Fibroblast of the aortic adventitia (primary cell): ENCODE measurements at places on chromosomes 1 and 21. TPM values are rescaled to one million over a fixed set of nuclear protein-coding genes. Genes with fewer than 3 reads are reported as not detected.
A peak's percentile ranks its signal among the peaks of the same experiment; 100 is the strongest.

DNA sequence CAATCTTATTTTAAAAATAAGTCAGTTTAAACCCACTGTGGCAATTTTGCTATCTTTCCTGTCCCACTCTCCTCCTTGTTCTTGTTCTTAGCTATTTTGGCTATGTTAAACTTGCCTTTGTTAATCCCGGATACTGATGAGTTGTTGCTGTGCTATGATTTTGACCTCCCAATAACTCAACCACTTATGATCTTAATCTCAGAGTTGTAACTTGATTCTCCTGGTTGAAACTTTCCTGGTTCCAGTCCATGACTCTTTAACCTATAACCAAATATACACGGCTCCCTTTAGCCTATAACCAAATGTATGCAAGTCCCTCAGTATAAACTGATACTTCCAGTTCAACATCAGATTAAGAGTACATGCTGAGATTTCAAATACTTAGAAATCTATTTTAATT lies 15.6 kb upstream of the ACADM start:
- no peak for DNase-seq

DNA sequence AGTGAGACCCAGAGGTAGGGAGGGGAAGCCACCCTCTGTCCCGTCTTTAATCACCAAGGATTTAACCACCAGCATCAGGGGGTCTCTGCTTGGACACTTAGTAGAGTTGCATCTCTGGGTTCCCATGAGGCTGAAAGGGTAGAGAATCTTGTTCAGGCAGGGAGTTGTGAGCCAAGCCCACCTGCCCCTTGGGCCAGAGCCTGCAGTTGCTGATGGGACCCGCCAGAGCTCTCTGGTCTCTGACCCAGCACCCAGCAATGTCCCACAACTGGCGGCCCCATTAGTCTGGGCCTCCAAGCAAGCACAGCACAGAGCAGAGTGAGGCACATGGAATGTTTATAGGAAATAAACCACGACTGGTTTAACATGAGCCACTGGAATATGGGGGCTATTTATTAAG lies 166.3 kb downstream of the TRIM33 start:
- no peak for DNase-seq

DNA sequence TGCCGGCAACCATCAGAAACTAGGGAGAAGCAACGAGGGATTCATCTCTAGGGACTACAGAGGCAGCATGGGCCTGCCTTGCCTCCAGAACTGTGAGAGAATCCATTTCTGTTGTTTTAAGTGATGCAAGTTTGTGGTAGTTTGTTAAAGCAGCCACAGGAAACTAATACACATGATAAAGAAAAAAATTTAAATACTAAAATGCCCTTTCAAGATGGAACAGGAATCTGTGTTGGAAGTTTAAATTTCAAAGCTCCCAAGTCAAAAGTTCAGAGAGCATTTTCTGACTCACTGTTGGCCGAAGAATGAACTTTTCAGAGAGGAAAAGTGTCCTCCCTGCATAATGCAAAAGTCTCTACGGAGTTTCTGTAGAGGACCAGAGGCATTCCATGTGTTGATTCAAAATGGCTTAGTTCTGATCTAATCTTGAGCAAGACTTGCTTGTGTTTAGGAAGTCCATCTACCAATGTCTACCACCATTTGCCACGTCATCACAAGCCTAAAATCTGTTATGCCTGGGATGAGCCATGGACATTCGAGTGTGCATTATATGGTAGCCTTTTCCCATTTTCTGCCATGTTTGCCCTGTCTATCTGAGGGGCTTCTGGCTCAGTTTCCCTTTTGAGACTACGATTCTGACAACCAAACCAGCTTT lies 22.4 kb upstream of the ARHGAP29 start:
- DNase-seq, result peak; percentile 68

- DNase-seq, result no peak
Measured at GRCh38 chr21:26588446-26588845, 15.4 kb upstream of the CYYR1 start.

DNA sequence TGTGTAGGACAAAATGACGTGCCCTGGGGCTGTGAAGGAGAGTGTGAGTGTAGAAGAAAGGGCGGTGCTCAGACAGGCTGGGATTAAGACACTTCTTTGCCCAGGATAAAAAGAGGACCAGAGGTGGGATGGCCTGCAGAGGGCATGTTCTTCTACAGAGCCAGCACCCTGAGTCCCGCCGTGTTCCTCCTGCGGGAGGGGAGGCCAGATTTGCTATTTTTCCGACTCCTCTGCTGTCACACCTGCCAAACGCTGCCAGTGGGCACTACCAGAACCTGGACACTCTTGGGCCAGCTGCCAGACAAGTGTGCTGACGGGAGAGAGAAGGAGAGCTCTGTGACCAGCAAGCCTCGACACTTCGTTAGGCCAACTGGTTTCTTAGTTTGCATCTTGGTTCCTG lies 206.4 kb downstream of the PLD5 start:
- no peak for DNase-seq

DNA sequence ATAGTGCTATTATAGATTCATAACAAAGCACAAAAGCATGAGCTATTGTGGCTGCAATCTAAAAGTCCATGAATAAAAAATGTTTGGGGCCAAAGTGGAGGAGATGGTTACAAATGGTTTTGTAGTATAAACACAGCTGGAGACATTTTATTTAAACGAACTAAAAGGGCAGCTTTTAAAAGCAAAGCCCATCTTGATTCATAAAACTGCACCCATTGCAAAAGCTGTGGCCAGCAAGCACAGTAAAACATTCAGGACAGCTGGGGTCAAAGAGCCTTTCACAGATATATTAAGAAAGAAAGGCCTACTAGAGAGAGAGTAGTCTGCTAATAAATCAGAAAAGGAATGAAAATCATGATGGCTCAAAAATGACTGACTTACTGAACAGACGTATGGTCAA lies 520.8 kb downstream of the NUF2 start:
- peak; percentile 30 for DNase-seq

GRCh38 chr1:225476538-225476988 lies 48.7 kb upstream of the LBR start:
- DNase-seq, result peak; percentile 71

Gene CFAP45
- total RNA-seq, result 0.27 and 1.4 TPM in 2 replicates

DNA sequence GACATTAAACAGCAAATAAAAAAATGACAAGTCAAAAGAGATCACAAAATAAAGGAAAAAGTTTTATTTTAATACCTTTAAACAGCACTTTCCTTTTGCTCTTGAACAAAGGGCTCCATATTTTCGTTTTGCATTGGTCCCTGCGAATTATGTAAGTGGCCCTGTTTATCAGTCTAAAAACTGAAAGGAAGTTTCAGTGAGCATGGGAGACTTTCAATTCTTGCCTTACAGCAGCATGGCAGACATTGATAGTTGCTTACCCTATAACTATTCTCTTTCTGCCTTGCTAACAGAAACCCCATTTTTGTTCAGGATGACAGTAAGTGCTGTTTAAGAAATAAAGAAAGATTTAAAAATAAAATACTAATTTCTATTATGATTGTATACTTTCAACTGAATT lies 5.2 kb upstream of the SH3GLB1 start:
- no peak for DNase-seq

Gene RAP1GAP
- 0.08 and 0.09 TPM in 2 replicates for total RNA-seq

- peak; percentile 77 for DNase-seq
Measured at GRCh38 chr1:160085686-160086455, 4.5 kb downstream of the KCNJ9 start.

- peak; percentile 57 for DNase-seq
Measured at GRCh38 chr1:205013683-205014367, 29.2 kb upstream of the CNTN2 start.
